ENCODE measurements at places on chromosomes 16 and 17.

DNA sequence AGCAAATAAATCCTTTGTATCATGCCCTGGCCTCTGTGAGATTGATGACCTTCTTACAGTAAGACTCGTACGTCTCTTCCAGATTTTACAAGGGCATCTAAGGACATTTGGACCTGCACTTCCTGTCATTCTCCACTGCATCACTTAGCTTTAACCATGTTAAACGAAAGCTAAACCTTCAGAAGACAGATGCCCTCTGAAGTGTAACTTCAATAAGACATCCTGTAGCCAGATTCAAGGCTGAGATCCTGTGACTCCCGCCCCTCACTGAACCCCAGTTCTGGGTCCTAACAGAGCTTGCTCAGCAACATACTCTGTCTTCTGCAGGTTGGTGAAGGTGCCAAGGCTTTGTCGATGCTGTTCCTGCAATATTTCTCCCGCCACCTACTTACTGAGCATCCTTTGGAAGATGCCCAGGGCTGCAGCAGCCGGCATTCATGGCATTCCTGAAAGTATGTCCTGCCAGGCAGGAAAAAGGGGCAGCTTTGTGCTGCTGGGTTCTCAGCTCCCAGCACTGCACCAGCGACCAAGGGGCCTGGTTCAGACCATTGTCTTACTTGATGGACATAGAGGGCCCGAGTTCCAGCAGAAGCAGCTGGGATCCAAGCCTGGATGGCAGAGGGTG, 131.1 kb downstream of the AXIN2 start:
- no peak for DNase-seq

DNA sequence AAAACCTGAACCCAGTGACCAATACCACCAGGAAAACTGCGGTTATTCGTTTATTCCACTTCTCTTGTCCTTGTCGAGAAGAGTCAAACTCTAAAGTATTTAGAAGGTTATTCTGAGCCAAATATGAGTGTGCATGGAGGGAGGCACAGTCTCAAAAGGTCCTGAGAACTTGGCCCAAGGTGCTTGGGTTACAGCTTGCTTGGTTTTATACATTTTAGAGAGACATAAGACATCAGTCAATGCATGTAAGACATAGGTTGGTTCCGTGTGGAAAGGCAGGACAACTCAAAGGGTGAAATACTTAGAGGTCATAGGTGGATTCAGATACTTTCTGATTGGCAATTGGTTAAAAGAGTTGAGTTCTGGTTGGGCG, 681 bp upstream of the TRAP1 start:
- no peak for DNase-seq

DNA sequence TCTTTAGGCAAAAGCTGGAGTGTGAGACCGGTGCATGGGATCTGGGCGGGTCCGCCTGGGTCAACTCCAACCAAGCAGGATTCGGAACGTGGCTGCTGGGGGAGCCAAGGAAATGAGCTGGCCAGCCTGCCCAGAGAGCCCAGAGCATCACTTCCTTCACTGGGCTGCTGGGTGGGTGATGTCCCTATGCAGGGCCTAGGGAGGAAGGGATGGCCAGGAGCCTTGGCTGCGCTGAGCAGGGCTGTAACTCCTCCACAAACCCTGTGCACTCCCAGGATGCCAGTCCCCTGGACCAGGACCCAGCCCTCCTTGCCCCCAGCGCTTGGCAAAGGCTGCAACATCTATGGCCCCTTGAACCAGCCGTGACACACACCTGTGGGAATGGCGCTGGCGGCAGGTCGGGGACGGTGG, 138.4 kb downstream of the RAB11FIP4 start:
- DNase-seq: no peak

- no peak for DNase-seq
Measured at GRCh38 chr17:31537565-31538011, 146.1 kb downstream of the RAB11FIP4 start.

GRCh38 chr17:59001158-59001814, 105.4 kb downstream of the TRIM37 start:
- peak; percentile 73 for DNase-seq

DNA sequence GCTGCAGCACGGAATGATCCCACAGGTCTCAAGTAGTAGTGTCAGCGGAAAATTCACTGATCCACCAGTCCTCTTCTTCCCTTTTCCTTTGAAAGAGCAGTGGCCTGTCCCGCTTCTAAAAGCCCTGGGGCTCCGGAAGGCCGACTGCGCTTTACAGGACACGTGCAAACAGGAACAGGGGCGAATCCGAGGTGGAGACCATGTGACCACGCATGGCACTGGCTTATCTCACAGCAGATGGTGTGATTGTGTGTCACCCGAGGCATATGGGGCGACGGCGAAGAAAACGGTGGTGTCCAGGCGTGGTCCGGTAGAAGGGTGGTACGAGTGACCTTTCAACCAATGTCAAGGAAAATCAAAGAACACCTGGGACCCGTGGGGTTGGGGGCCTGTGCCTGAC, 12.0 kb upstream of the KCNJ18 start:
- no peak for DNase-seq

DNA sequence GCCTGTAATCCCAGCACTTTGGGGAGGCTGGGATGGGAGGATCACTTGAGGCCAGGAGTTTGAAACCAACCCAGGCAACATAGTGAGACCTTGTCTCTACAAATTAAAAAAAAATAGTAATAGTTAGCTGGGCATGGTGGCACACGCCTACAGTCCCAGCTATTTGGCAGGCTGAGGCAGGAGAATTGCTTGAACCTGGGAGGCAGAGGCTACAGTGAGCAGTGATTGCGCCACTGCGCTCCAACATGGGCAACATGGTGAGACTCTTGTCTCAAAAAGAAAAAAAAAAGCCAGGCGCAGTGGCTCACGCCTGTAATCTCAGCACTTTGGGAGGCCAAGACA, 56.9 kb upstream of the MRTFB start:
- DNase-seq: no peak

GRCh38 chr16:50528820-50529219, 19.4 kb upstream of the NKD1 start:
- DNase-seq: no peak

DNA sequence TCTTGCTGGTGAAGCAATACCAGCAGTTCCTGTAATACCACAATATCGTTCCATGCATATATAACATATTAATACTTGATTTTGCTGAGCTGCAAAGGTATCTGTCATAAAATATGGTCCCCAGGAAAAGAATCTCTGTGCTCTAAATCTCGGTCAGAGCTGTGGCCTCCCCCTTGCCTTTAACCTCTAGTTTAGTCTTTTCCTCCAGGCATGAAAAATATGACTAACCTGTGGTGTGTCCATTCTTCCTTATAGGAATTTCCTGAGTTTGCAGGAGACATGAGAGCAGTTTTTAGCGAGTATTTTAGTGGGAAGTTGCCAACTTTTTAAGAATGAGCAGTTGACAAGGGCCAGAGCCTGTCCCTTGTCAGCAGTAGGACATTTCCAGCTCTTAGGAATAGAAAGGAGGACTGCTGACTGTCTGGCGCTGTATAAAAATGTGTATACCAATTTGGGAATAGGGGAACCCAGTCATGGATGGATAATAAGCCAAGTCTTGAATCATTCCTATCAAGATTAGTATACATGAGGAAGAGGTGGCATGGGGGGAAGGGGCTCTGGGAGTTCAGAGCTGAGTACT, 8.7 kb downstream of the ATXN1L start:
- DNase-seq: no peak

- DNase-seq: no peak
Measured at GRCh38 chr16:63082101-63082500, 1045.9 kb upstream of the CDH8 start.

- no peak for DNase-seq
Measured at GRCh38 chr17:43556292-43556691, 10.2 kb upstream of the ETV4 start.

All from CD4-positive, alpha-beta T cell treated with Interleukin-15 for 4 hours (primary cell).